ENCODE measurements at places on chromosomes 11 and 22. TPM values are rescaled to one million over a fixed set of nuclear protein-coding genes. Genes with fewer than 3 reads are reported as not detected.

MAJIN gene
- not detected for total RNA-seq

CARD10 gene
- 29.9 TPM for total RNA-seq

TSSK2 gene
- total RNA-seq = not detected

BCL2L13 gene
- 46.3 TPM for total RNA-seq

UCP3 gene
- total RNA-seq = 0.92 TPM

MRE11 gene
- total RNA-seq = 19.9 TPM

A4GALT gene
- total RNA-seq = 27.5 TPM

IGSF9B gene
- total RNA-seq = 2.4 TPM

MRPL21 gene
- 119 TPM for total RNA-seq

RASSF7 gene
- 64.3 TPM for total RNA-seq

PATE2 gene
- not detected for total RNA-seq

OR4A16 gene
- not detected for total RNA-seq

POU2AF2 gene
- not detected for total RNA-seq

TRIM51 gene
- total RNA-seq = not detected

SCN2B gene
- not detected for total RNA-seq

GSTT2 gene
- 0.27 TPM for total RNA-seq

C11orf87 gene
- 0.02 TPM for total RNA-seq

USP2 gene
- 1.9 TPM for total RNA-seq

CD3D gene
- total RNA-seq = not detected

APOA4 gene
- total RNA-seq = not detected

RAG2 gene
- total RNA-seq = not detected

Measured in A549 treated with AZD2906 at 1 μM for 4 hours (cell line).